ENCODE measurements at places on chromosomes 1 and 21.

DNA sequence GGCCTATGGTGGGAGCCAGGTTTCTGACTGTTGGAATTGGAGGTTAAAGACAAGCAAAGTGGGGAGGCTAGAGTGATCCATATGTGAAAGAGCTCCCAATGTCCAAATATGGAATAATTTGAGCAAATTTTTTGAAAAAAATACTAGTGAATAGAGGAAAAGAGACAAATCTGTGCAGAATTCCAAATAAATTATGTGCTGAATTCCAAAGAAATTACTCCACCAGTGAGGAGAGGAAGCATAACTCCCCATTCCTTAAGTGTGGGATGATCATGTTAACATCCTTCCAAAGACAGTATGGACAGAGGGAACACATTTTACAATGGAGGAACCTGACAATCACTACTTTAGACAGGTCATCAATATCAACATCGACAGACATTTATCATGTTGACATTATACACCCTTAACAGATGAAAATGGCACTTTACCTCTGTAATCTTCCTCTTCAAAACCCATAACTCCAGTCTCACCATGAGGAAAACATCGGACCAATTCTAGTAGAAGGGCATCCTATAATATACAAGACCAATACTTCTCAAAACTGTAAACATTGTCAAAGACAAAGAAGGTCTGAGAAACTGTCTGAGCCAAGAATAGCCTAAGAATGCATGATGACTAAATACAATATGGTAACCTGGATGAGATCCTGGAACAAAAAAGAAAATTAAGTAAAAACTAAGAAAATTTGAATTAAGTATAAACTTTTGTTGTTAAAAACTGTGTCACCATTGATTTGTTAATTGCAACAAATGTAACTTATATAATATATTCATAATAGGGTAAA lies 71.5 kb upstream of the RGS4 start:
- no peak for DNase-seq

- DNase-seq = no peak
These were observed 107.6 kb downstream of the CCDC185 start for GRCh38 chr1:223500560-223501425.

DNA sequence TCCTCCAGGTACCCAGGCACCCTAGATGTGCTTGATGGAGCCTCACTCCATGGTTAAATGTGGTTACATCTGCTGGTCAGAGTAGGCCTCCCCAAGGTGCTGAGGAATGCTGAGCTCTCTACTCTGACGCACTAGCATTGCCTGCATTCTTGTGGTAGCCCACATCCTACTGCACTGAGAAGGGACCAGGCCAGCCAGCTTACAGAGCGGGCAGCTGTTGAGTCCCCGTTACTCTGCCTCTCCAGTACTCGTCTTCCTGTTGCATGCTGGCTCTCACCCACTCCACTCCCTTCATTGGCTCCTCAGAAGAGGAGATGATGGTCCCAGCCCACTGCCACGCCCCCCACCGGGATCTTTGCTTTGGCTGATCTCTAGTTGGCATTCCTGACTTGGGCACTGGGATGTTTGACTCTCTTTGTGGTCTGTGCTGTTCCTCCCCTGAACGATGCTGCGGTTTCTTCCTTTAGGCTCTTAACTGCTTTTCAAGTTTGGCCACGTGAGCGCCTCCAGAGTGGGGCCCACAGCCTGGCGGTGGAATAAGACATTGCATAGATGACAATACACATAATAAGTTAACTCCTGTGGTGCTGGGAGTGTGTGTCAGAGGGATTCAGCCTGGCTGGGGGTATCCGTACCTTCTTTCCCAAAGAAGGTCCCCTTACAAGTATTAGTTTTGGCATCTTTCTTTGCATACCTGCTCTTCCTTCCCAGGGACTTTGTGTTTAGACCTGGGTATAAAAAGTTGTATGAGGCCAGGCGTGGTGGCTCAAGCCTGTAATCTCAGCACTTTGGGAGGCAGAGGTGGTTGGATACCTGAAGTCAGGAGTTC lies 18.6 kb downstream of the AZIN2 start:
- peak; percentile 85 for DNase-seq

DNA sequence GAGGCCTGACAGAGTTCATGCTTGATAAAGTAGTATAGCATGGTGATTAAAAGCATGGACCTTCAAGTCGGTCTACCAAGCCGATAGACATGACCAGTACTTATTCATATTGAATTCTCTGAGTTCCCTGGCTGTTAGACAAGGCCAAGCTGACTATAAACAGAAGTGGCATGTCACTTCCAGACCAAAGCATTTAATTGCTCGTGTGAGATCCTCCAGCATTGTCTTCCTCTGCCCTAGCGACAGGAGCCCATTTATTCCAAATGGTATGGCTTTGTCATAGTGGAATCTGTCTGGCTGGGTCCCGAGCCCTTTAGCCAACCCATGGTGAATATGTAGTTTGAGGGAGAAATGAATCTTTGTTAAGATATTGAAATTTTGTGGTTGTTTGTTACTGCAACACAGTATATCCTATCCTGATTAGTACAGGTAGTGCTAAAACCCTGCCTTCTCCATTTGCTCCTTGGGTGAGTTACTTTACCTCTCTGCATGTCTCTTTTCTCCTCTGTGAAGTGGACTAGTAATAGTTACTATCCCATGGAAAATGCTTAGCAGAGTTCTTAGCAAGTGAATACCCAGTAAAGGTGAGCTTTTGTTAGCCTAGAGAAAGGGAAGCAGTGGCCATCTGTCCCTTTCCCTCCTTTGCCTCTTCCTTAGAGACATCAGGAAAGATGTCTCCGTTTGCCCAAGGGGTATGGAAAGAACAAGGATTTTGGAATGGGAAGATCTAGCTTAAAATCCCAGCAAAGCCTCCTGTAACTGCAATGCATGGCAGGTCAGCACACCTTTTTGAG lies 77.6 kb upstream of the CD1D start:
- no peak for DNase-seq

GRCh38 chr1:198811449-198811848 lies 172.6 kb downstream of the PTPRC start:
- DNase-seq = no peak

- no peak for DNase-seq
These were observed 8.5 kb downstream of the CCT8 start for GRCh38 chr21:29064850-29065481.

- DNase-seq = no peak
These were observed 526.4 kb upstream of the CAMK1G start for GRCh38 chr1:209057083-209057482.

DNA sequence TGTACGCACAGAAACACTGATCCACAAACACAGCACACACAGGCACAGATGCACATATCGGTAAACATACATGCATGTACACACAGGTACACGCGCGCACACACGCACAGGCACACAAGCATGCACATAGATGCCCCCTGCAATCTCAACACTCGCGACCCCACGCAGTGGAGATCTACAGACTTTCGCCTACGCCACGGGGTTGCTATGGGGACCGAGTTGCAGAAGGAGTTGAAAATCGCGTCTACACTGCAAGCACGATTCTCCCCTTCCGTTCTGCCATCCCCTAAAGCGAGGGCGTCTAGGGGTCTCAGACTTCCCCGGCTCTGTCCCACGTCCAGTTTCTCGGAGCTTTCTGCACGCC lies 826 bp downstream of the TRIM17 start:
- DNase-seq = no peak

DNA sequence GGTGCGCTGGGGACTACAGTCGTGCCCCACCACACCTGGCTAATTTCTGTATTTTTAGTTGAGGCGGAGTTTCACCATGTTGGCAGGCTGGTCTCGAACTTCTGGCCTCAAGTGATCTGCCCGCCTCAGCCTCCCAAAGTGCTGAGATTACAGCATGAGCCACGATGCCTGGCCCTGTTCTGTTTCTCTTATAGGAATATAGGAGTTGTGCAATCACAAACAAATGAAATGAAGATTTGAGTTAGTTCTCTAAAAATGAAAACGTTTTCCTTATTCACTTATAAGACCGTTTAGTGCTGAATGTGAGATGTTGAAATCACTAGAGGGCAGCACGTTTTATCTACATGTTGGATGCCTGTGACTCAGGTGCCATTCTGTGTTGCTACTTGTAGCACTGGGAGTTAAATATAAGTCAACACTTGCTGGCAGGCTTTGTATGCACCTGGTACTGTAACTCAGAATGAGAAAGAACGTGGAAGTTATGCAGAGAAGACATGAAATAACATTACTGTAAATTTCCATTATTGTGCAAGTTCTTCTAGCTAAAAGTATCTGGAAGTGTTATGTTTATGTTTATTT lies 45.8 kb downstream of the MIGA1 start:
- DNase-seq = no peak

GRCh38 chr1:30768159-30768829 lies 10.7 kb upstream of the LAPTM5 start:
- DNase-seq = no peak

GRCh38 chr1:26826261-26827105 lies at the start of gene ZDHHC18:
Gene ZDHHC18, plus strand, starts transcription at chr1:26826688. Its CDS starts 117 bp downstream, at chr1:26826805.
- no peak for DNase-seq

DNA sequence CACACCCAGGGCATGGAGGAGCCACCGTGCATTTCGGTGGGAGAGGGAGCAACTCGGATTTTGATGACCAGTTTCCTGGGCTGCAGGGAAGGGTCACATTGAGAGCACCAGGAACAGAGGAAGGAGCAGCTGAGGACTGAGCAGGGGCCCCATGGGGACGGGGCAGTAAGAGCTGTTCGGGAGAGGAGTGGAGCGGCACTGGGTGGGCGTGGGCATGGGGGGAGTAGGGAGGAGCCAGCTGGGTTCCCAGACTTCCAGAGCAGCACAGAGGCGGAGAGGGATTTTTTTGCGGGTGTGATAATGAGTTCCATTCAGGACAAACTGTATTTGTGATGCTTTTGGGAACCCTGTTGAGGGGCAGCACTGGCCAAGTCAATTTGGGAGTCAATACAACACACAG lies 17.4 kb upstream of the GPR153 start:
- no peak for DNase-seq
